ENCODE measurements at places on chromosomes 4 and X.

- DNase-seq, result no peak
Measured at GRCh38 chr4:101050088-101050836, 297.1 kb downstream of the PPP3CA start.

- no peak for DNase-seq
Measured at GRCh38 chr4:20086067-20086798, 165.5 kb upstream of the SLIT2 start.

GRCh38 chrX:121763671-121764070 lies 716.3 kb downstream of the GLUD2 start:
- no peak for DNase-seq

DNA sequence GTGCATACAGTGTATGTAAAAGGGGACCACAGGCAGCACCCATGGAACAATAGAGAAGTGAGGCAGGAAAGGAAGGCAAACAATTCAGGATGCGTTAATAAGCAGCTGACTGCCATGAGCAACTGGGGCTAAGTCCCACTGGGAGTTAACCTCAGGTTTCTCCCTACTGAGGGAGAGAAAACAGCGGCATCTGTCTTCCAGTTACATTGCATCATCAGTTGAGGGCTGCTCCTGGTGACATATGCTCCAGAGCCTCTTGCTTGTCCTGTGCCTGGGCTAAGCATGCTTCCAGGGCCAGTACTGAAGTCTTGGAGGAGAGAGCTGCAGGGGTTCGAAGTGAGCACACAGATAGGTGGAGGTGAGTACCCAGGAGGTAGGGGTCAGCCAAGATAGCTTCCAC lies 24.3 kb downstream of the RAI2 start:
- no peak for DNase-seq

DNA sequence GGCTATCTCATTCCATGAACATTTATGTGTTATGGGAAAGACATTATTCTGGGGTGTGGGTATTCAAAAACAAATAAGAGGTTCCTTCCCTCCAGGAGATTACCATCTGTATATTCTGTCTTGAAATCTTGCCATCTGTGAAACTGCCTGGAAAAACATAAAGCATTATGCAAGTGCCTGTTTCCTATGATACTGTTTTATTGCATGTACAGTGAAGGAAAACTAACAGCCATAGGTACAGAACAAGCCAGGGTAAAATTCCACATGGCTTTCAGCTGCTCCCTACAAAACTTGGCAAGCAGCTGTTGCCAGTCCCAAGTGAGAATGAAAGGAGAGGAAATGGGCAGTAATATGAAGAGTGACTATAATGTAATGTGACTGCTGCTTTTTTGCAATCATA lies 136.0 kb downstream of the GUCY2F start:
- no peak for DNase-seq

DNA sequence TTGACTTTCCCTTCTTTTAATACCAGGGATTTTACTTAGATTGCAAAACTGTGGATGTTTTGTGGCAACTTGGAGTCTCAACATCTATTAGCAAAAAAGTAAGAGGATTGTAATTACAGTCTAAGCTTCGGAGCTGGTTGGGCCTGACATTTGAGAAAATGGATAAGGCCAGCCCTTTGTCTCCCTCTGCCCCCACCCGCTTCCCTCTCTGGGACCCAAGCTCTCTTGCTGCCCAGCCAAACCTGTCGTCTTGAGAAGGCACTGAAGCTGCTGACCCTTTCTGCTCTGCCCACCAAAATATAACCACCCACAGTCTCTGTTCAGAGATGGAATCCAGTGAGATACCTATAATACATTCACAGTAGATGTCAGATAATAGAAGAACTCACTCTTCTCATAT lies 49.6 kb downstream of the SHROOM3 start:
- DNase-seq, result no peak

DNA sequence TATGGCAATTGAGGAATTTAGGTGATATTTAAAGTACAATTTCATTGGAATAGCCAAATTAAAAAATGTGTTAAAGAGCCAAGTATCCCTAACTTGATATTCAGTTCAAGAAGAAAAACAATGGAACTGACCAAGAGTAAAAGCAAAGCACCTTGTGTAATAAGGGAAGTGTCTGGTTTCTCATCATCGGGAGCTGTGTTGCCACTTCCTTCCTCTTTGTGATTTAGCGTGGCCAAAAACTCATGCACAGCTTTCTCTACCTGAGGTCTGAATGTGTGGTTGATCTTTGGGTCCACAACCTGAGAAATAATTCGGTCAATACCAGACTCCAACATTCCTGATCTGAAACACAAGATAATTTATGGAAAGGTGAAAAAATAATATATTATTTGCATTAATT lies 12.4 kb downstream of the BOD1L1 start:
- DNase-seq, result no peak

GRCh38 chr4:128572778-128573241 lies 236.7 kb upstream of the JADE1 start:
- DNase-seq, result no peak

GRCh38 chr4:76305971-76306881 lies at the start of gene STBD1:
STBD1 (plus strand) TSS chr4:76306733; CDS start chr4:76306770, 37 bp downstream.
- peak; percentile 46 for DNase-seq

DNA sequence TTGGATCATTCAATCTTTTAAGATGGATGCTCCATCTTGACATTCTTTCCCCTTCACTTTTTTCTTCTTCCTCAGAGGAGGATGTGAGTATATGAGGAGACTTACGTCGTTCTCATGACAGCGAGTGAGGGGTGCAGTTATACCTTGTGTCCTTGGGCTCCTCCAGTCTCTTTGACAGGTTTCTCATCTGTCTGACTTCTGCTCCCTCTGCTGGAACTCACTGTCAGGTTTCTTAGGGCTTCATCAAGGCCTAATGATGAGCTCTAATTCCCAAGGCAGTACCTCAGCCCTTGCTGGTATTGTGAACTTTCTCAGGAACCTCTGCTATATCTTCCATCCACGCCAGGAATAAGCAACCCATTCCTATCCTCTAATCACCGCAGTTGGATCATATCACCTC lies 237.8 kb upstream of the ADGRL3 start:
- DNase-seq, result no peak

Data from bone marrow (tissue), 2 donors.